ENCODE measurements at places on chromosomes 12 and 14.
A peak's percentile ranks its signal among the peaks of the same experiment; 100 is the strongest.

- no peak for DNase-seq
These were observed 457.3 kb downstream of the FLRT2 start for GRCh38 chr14:85987292-85987691.

- no peak for DNase-seq
These were observed 6.2 kb downstream of the ISCU start for GRCh38 chr12:108568338-108569154.

- no peak for DNase-seq
These were observed 157.1 kb upstream of the GARIN2 start for GRCh38 chr14:67031920-67032774.

GRCh38 chr12:123900871-123901376, 71.7 kb downstream of the CCDC92 start:
- no peak for DNase-seq

DNA sequence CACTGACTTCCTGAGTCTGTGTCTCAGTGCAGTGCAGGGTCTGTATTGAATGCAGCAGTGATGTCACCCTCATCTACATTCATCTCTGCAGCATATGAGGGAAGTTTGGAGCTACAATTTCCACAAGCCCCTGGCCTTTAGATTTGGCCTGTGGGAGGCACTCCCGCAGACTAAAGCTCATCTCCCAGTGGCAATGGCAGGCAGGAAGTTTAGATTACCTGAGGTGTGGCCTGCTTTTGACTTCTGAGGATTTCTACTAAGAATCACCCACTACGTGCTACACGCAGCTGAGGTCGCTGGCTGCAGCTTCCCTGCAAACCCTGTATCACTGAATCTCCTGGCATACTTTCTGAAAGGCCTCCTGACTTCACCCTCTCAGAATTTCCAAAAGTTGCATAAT, 202.2 kb upstream of the PRKD1 start:
- DNase-seq = no peak

DNA sequence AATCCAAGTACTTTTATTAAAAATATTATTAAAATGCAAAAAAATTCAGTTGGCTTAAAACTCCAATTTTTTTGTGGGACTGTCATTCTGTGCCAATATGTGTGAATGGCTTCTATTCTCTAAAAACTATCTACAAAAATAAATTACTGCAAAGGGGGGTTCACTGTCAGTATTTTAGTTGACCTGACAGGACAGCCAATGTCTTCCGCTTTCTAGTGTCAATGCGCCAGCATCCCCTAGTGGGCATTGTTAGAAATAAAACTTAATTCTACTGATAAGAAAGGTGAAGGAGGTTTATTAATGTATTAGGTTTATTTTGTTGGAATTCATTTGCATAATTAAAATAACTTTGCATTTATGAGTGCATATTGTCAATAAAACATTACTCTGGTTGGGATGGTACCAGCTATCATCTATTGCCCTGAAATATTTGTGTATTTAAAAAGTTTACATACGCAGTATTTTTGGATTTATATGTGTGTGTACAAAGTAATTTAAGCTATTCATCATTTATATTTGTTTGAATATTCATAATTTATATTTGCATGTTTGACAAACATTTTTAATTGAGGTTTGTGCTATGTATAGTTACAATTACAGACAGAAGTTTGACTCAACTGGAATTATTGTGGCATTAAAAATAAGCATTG, 527.2 kb downstream of the FLRT2 start:
- DNase-seq = peak; percentile 36

- peak; percentile 39 for DNase-seq
These were observed at the start of gene NCOR2 for GRCh38 chr12:124566997-124567672. Gene NCOR2 (minus strand): TSS chr12:124567612. CDS start chr12:124495251, 72,361 bp downstream.

- DNase-seq = no peak
These were observed 852.3 kb downstream of the TRHDE start for GRCh38 chr12:73124480-73124879.

DNA sequence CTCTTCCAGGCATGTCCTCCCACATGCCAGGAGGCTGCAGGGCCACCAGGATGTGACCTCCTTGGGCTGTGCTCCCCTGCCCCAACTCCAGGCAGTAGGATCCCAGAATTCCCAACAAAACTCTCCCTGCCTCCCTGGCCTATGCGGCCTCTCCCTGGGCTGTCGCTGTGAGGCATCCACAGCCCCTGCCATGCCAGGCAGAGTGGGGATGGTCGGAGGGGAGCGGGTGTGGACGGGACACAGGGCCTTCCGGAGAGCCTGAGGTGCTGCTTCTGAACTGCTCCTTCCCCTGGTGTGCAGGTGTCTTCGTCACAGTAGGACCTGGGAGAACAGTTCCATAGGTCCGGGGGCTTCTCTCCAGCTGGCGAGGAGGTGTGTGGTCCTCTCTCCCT, 18.3 kb downstream of the GPR132 start:
- no peak for DNase-seq

DNA sequence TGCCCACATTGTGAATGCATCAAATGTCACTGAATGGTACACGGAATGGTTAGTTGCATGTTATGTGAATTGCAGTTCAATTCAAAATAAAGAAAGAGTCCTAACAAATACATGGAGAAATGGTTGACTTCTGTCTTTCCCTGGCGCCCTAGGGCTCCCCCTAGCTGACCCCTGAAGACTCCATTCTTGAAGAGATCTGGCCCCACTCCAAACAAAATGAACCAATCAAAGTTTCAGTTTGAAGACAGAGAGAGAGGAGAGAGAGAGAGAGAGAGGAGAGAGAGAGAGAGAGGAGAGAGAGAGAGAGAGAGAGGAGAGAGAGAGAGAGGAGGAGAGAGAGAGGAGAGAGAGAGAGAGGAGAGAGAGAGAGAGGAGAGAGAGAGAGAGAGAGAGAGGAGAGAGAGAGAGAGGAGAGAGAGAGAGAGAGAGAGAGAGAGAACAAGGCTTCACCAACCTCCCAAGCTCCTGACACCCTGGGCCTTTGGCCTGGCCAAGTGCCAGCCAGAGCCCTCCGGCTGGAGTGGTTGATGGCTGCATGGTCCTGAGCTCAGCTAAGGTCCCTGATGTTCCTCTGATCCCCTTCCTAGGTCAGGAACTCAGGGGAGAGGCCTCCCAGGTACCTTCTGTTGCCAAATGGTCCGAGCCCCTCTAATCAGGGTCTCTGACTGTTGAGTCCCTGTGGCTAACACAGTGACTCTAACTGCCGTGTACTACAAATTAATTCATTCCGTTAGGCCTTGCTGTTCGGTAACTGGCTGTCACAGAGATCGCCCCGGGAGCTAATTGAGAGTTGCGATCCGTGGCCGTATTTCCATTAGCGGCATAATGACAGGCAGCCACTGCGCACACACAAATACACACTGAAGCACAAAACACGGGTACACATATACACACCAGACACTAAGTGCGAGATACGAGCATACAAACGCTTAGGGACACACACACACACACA, 188.8 kb downstream of the ESRRB start:
- DNase-seq = no peak

GRCh38 chr14:54792288-54792687, 110.3 kb downstream of the GCH1 start:
- no peak for DNase-seq

DNA sequence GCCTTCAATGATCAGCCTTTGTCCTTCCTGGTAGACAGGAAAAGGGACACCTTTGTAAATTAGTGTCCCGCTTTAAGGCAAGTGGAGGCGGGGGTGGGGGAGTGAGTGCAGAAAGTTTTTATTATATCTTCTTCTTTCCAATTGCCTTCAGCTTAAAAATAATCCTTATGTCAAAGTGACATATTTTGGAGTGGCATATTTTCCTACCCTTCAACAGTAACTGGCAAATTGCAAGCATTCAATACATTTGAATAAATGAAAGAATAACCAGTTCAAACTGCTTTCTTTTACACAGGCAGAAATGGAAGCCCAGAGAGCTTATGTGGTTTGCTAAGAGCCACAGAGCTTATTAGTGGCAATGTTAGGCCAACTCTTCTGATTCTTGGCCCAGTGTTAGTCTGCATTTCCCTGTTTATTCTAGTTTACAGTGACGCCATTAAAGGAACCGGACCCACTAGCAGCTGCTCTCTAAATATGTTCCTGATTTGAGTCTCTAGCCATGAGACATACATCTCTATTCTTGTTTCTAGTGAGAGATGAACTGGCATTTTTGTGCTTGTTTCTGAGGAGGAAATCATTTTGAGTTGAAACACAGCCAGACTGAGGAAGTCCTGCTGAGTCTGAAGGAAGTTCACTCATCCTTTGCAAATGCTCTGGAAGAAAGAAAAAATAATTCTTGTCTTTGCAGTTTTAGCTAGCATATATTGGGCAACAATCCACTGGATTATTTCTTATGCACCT, 468.7 kb downstream of the NOVA1 start:
- DNase-seq = no peak

DNA sequence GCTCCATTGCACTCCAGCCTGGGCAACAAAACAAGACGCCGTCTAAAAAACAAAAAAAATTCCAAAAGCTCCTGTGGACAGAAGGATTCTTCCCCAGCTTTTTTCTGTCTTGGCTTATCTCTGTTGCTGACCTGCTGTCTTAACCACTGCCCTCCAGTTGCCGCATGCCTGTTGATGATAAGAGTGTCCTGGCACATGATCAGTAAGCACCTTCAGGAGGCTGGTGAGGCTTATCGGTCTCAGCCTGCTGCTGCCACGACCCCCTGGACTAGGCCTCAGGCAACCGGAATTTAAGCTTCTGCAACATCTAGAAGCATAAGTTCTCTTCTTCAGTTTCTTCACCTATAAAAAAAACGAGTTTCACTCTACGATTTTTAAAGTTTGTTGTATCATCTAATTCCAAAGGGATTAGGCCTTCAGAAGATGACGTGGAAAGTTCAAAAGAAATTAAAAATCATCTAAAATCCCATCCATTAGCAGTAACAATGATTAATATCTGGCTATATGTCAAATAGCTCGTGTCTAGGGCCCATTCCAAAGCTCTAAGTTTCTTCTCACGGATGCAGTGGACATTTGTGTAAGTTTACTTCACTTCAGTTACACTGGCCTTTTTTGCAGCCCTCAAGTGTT, 46.4 kb downstream of the RESF1 start:
- no peak for DNase-seq
